ENCODE measurements at places on chromosomes 11 and 22. TPM values are rescaled to one million over a fixed set of nuclear protein-coding genes. Genes with fewer than 3 reads are reported as not detected.

DNA sequence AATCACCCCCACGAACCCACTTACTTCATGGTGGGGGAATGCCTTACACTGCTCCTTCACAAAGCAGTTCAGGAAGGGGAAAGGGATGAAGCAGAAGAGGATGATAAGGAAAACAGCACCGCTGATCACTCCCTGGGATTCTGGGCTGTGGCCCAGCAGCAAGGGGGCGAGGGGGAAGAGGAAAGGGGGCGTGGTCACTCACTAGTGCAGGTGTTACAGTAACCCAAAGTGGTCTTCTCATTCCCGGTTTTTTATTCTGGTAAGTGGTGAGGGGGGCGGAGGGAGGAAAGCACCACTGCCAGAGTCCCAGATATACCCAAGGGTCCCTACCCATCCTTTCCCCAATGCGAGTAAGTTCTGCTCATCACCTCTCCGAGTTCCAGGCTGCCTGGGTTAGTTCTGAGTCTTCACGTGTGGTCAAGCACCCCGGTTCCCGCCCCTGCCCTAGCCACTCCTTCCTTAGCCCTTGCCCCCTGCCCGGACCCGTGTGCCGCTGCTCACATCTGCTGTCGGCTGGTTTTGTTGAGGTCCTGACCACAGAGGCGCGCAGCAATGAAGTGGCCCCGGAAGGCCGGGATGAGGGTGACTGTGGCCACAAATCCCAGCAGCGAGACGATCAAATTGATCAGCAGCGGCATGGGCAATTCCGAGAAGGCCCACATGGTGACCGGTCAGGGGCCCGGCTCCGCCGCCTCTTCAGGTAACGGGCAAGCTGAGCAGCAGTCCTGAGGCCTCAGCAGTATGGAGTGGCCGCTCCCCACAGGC, 477 bp downstream of the DPAGT1 start:
- no peak for DNase-seq

DNA sequence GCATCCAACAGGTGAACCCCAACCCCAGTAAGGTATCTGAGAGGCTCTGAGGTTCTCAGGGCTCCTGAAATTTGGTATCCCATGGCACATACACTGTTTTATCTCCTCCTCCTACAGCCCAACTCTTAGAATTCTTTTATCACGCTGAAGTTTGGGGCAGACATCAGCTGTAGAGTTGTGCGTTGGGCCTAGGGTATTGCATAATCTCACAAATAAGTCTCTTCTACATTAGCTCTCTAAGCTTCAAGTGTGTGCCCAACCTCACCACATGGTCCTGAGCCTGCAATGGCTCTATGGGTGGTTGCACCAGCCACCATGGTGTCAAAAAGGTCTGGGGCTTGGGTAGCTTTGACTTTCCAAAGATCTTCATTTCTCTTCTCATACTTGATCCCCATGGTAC, 603.0 kb downstream of the BUD13 start:
- no peak for DNase-seq

DNA sequence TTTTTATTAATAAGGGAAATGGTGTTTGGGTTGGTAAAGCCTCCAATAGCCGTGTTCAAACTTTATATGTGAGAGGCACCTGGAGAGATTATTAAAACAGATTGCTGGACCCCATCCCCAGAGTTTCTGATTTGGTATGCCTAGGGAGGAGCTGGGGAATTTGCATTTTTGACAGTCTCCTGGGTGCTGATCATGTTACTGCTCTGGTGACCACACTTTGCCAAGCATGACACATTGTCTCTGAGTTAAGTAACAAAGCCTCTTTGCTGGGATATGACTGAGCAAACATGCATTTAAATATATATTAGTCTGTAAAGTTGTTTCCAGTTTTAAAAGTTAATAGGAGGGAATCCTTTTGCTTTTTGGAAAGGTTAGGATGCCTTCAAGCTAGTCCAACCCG, 140.4 kb downstream of the NAV2 start:
- no peak for DNase-seq

GRCh38 chr11:94700622-94701021, 67.5 kb upstream of the AMOTL1 start:
- DNase-seq: no peak

- DNase-seq: peak; percentile 23
Measured at GRCh38 chr11:111878385-111878848, 548 bp downstream of the FDXACB1 start.

BLID gene
- not detected for polyA plus RNA-seq

TMEM45B gene
- 3.4 TPM for polyA plus RNA-seq

OR2D2 gene
- not detected for polyA plus RNA-seq

ARHGAP8 gene
- polyA plus RNA-seq: 4.5 TPM

PITPNM1 gene
- 57.2 TPM for polyA plus RNA-seq

NXPE4 gene
- 0.02 TPM for polyA plus RNA-seq
